ENCODE measurements at places on chromosomes 11 and 22.
A peak's percentile ranks its signal among the peaks of the same experiment; 100 is the strongest.

DNA sequence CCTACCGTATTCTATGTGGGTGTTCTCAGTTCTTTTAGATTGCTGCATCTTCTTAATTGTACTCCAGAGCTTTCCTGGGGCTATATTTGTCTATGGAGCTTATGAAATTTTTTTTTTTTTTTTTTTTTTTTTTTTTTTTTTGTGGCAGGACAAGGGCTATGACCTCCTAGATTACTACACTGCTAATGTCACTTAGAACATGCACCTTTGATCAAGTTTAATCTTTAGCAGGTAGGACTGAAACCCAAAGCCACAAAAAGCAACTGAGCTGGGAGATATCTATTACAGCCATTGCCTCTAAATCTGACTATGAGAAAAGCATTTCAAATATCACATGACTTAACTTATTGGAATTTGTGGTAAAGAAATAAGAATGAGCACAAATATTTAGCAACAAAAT lies 21.7 kb upstream of the ABTB2 start:
- DNase-seq: no peak

DNA sequence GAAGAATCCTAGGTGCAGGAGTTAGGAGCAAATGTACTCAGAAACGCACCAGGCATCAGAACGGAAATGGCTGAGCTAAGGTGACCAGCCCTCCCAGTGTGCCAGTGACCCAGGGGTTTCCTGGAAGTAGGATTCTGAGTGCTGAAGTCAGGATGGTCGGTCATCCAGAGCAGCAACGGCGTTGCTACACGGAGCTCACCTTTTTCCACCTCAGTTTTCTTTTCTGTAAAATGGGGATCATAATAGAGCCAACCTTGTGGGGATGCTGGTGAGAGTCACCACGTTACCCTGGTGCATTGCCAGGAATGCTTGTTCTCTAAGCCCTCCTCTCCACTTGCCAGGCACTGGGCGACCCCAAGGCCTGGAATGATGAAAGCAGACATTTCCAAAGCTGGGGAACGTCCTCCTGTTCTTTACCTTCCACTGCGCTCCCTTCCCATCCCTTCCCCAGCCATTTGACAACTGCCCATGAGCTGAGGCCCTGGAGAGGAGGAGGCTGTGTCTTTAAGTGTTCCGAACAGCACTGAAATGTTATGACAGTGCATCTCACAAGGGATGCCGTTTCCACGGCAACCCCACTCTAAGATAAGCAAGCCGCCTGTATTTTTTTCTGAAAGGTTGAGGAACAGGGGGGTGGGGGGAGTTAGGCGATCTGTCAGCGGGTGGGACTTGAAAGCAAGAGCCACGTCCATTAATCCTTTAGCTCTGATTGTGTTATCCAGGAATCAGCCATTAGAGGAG lies 66.8 kb downstream of the TSPAN18 start:
- no peak for DNase-seq

DNA sequence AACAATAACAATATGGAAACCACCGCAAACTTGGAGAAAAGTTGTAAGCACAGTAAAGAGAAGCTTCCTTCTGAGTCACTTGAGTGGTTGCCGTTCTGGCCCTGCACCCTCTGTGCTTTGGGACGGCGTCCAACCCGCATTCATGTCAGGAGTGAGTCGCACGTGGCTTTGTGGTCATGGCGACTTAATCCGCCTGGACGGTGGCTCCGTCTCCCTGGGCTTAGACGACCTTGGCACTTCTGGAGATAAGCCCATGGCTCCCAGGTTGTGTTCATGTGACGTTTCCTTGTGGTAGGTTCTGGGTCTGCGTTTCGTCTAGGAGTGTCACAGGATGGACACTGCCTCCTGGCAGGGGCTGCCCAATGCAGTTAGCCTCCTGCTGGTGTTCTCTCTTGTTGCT lies 40.5 kb downstream of the TPCN2 start:
- peak; percentile 33 for DNase-seq

DNA sequence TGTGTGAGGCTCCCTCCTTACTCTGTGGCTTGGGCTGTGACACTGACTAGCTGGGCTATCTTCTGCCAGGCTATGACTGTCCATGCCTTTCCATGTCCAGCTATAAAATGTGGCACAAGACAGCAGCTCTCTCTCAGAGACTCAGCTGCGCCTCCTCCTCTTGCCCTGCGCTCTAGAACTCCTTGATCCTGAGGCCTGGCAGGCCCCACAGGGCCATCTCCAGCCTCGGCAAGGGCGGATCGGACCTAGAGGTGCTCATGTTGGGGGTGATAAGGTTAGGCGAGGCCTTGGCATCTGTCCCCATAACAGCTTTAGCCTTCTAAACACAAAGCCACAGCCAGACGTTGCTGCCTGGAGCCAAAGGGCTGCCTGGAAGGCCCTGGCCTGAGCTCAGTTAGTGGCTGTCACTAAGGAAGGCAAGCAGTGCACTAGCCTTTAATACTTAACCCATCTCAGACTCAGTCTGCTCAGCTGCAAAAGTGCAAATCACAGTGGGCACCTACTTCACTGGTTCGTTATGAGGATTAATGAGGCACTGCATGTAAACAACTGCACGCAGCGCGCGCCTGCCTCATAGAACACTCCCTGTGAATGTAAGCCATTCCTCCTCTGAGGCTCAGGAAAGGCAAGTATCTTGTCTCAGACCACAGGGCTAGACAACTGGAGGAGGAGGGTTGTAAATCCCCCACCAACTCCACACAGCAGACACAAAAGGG lies 1.2 kb downstream of the GUCD1 start:
- DNase-seq: no peak

DNA sequence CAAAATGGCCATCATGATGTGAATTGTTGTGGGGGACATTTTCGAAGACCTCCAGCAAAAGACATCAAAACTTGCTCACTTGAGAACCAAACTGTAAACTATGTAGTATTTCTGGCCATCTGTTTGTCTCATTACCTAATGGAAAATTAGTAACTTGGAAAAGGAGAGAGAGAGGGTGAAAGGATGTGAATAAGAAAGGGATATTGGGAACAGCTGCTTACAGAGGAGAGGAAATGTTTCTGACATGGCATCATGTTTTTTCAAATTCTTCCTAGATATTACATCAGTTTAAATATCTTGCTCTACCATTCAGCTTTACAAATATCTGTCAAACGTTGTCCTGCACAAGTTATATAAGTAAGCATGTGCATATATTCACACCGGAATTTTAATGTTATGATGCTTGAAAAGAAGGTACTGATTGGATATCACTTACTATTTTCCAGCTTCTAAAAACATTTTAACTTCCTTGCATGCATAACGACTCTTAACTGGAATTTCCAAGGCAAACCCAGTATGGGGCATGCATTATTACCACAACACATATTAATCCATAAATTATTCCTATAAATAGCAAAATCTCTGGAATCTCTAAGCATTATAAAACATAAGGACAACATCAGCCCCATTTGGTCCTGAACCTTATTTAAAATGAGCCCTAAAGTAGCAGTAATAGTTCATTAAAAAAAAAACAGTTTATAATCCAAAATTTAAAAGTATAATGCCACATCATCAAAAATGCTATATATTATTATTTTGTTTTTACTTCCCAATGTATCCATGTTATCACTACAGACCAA lies 20.0 kb downstream of the GUCY1A2 start:
- DNase-seq: no peak

DNA sequence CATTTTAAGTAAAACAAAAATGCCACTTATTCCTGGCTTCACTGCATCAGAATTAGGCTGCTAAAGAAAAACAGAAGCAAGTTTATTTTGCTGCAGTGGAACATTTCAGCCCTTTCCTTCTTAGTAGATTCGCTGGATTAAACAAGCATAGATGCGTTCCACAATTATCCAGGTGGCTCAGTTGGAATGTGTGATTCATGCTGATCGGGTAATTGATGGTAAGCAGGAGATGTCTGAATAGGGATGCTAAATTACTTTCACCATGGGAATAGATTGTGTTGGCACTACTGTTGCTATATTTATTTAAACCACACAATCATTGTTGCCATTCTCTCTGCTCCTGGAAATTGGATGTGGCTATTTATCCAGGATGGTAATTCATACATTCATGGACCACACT lies 440.1 kb upstream of the DDI1 start:
- no peak for DNase-seq

GRCh38 chr22:32204856-32205722 lies at the start of gene RFPL2:
Gene RFPL2, minus strand, starts transcription at chr22:32205073. Its CDS starts 2,622 bp downstream, at chr22:32202451.
- no peak for DNase-seq

DNA sequence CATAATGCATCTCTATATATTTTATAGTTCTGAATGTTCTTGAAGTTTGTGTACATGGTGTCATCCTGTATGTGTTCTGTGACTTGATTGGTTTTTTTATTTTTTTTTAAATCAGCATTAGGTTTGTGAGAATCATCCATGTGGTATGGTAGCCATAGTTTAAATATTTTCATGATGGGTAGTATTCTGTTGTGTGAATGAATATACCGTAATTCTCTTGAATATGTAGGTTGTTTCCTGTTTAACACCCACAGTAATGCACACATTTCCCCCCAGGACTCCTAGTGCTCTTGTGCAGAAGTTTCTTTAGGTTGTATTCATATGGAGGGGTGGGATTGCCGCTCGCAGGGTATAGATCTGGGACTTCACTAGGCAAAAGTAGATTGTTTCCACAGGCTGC lies 2.0 kb downstream of the PACS1 start:
- DNase-seq: no peak

GRCh38 chr11:131109257-131109656 lies 193.0 kb upstream of the SNX19 start:
- no peak for DNase-seq

DNA sequence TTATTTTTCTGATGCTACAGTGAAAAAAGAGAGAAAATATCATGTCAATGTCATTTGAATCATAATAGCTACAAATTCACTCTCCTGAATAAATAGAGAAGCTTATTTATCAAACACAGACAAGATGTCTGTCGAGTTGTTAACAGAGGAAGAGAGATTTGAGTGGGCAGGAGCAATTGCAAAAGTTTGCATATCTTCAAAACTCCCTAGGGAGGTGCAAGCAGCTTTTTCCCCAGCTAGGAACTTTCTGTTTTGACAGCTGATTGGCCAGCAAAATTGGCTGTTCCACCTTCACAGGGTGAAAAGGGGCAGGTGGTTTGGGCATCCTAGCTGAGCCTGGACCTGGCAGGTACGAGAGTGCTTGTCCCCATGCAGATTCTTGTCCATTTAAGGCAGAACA lies 98.2 kb downstream of the NTM start:
- no peak for DNase-seq

- peak; percentile 23 for DNase-seq
Observed at GRCh38 chr11:62974848-62975522, 9.8 kb downstream of the SLC22A6 start.

DNA sequence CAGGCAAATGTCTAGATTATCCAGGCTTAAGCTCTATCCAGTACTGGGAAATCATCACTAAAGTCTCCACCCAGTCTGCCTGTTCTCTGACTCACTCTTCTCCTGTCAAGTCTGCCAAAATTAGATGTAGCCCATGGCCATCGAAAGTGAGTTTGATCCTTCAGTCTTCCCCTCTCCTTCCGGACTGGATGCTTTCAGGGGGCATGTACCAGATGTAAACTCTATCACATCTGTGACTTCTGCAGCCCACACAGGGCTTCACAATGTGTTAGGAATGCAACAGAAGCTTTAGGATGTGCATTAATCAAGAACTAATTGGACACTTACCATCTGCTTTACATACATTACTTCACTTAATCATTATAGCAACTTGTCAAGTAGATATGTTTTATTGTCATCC lies 12.3 kb downstream of the ME3 start:
- DNase-seq: no peak

GRCh38 chr11:93063086-93063485 lies 93.6 kb downstream of the MTNR1B start:
- DNase-seq: no peak

DNA sequence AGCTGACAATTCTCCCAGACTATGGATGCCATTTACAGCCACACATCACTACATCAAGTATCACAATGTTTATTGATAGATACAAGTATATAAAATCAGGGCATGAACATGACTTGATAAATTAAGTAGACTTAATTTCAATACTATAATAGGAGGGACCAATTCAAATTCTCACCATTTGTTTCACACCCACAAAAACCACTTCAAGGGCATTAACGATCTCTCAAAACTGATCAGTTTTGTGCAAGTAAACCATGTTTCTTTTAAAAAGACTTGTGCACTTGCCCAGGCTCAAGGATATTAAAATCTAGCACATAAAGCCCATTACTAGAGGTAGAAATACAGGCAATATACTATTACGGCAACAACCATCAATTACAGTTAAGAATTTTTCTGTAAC lies 11.7 kb downstream of the EIF4G2 start:
- no peak for DNase-seq

GRCh38 chr22:29388759-29389090 lies 355 bp upstream of the AP1B1 start:
- DNase-seq: no peak

DNA sequence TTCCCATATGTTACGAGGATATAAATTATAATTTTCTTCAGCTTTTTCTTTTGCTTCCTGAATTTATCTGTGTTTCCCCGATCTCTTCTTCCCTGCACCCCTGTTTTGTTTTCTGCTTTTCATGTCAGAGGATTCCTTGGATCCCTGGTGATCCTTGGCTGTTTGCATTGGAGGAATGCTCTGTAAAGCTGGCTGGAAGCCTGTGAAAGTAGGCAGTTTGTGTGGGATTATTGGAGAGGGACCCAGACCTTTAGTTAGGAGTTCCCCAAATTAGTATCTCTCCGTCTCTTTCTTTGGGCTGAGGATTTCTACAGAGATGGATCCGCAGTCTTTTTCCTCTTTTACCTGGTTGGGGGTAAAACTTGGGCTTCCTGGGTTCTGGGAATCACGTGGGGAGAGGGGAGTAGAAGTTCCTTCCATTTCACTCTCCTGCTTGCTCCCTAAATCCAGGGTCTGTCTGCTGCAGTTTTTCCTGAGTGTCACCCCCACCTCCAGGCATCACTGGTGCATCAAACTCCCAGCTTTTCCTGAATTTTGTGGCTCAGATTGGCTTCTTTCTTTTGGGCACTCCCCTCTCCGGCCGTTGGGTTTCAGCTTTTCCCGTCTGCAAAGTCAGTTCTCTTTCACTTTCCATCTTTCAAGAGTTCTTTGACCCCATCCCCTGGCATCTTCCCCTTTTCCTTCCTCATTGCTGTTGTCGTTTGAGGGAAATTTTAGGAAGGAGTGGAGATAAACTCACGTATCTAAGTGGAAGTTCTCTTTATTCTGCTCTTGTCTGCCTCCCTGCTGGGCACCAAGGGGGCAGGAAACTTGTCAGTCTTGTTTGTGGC lies 79.1 kb upstream of the ALX4 start:
- peak; percentile 75 for DNase-seq

- DNase-seq: no peak
Observed at GRCh38 chr11:1290052-1291040, 19.1 kb downstream of the TOLLIP start.

DNA sequence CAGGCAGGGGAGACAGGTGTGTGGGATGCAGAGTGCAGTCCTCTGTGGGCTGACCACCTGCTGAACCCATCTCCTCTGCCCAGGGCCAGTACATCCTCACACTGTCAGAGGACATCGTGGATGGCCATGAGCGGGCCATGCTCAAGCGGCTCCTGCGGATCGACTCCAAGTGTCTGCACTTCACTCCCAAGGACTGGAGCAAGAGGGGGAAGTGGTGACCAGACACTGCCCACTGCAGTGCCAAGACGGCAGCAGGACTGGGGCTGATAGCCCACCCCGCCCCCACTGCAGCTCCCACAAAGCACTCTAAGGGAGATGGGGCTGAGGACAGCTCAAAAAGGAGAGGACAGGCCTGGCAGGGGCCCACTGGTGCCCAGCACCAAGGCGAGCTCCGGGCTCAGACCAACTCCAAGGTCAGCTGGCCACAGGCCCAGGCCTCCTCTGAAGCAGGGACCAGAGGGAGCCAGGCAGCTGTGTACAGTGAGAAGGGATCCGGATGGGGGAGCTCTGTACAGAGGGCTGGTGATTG lies 1.6 kb downstream of the RNASEH2C start:
- DNase-seq: no peak

GRCh38 chr11:121521145-121522042 lies 68.6 kb upstream of the SORL1-AS1 start:
- DNase-seq: peak; percentile 43
